HFF-Myc (cell line): ENCODE measurements at places on chromosomes 7 and 10.

DNA sequence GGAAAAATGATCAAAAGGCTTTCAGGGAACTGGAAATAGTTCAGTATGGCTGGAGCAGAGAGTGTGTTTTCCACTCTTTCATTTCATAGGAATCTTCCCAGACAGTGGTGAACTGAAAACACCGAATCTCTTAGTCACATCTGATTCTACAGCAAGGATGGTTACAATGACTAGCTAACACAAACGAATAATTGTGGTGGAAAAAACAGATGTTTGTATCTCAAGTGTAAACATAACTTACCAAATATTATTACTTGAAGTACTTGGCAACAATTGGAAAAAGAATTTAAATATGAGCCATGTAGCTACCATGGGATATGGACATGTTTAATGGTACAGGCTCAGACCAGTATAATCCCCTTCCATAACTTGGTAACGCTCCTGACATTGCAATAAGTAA is 21.1 kb upstream of the BPGM start:
- DNase-seq: no peak

GRCh38 chr7:100943693-100944092 is 5.6 kb upstream of the MUC3A start:
- no peak for DNase-seq

- peak; percentile 66 for DNase-seq
Measured at GRCh38 chr7:80014511-80014910, 120.1 kb upstream of the GNAI1 start.

DNA sequence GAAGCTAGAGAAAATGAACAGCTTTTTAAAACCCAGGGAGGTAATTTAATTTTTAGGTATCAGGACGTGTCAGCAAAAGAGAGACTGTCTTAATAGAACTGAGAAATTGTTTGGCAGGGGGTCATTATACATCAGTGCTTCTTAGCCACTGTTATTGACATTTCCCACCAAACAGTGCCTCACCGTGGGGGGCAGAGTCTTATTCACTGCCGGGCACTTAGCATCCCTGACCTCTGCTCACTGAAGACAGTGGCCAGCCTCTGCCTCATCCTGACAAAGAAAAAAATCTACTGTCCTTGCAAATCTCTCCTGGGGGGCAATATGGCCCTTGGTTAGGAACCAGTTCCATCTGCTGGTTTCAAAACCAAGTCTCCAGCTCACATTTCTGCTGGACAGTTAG is 14.2 kb upstream of the MKI67 start:
- DNase-seq: no peak

DNA sequence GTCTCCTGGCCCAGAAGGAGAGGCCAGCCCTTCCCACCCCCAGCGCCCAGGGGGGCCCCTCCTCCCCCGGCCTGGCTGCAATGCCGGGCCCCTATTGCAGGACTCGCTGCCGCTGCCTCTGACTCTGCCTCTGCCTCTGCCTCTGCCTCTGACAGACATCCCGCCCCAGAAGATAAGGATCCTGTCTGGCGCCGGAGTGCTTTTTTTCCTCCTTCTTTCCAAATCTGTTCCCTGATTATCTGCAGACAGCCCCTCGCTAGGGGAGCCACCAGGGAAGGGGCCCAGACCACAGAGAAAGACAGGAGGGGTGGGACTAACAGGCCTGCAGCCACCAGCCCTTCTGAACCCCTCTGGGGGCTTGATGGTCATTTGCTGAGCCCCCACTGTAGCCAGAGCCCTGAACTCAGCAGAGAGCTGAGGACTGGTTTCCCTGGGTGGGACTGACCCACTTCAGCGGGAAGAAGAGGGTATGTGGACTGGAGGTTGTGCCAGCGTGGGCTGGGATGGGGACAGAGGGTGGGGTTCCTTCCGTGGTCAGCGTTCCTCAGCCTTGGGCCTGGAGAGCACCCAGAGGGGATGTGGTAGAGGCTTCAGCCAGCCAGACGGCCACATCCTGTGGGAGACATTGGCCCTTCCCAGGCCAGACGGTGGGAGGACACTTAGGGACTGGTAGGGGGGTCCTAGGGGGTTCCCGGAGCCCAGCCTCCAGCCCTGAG is 22.8 kb downstream of the UNC5B start:
- DNase-seq: no peak

- peak; percentile 42 for DNase-seq
Measured at GRCh38 chr10:69360485-69361302, 56.0 kb downstream of the TACR2 start.

- DNase-seq: no peak
Measured at GRCh38 chr10:19999431-19999830, 183.2 kb downstream of the PLXDC2 start.
